Stimulated activated CD4-positive, alpha-beta T cell treated with anti-CD3 and anti-CD28 coated beads, Interleukin-4, amount 100 ng/mL, for 4 hours (primary cell): ENCODE measurements at places on chromosomes 2 and 18.

GRCh38 chr2:108074150-108074549, 87.8 kb downstream of the SLC5A7 start:
- DNase-seq: no peak

- DNase-seq: no peak
Measured at GRCh38 chr2:201661366-201661765, 18.1 kb upstream of the TMEM237 start.

DNA sequence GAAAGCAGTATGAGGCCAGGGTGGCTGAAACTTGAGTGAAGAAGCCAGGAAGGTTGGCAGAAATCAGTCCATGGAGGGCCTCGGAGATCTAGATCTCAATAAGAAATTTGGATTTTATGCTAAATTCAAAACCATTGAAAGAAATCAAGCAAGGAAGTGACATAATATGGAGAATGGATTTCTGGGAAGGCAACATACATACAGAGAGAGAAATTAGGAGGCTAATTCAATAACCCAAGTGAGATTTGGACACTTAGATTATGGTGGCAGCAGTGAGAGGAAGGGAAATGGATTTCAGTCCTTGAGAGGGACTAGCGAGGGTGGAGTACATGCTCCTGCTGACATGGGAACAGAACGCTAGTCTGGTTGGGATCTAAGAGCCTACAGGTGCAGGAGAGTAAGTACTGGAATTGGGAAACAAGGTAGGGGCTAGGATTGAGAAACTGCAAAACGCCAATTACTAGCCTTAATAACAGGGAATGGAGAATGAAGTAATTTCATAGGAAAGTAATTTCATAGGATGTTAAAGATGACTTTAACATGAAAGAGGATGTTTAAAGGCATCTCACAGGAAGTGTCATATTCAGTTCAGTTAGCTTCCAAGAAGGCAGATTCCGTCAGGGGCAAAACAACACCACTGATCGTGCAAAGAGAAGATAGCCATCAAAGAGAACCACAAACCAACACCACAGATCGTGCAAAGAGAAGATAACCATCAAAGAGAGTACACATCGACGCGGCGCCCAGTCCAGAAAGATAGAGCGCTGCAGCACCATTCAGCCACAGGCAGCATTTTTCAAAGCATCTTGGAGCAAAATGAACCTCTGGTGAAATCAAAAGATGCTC, 27.2 kb downstream of the CDKL4 start:
- DNase-seq: peak; percentile 50

DNA sequence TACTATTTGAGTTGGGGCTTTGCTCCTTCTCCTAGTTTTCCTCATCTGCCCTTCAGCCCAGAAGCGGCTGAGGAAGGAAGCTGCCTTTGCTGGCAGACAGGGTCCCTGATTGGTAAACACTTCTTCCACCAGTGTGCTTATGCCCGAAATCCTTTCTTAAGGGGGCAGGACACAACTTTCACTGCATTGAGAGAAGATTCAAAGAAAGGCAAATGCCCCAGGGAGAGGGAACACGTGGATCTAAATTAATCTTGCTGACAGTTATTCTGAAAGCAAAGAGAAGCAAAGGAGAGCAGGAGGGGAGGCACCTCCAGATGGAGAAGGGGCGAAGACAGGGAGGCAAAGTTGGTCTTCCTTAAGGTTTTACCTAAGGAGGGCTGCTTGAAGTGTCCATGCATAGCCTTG, 92.1 kb upstream of the EFEMP1 start:
- DNase-seq: no peak

DNA sequence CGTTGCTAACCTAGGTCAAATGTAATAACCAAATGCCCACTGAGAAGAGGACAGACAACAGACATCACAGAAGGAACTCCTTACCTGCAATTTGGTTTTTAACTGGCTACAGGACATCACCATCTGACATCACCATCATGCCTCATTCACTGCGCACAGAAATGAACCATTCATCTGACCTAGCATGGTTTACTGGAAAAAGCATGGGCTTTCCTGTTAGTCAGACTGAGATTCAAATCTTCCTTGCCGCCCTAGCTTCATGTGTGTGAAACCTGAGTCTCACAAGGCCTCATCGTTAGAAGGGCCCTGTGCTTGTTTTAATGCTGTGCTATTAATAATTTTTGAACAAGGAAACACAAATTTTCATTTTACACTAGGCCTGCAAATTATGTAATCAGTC, 1.1 kb upstream of the HIBCH start:
- DNase-seq: peak; percentile 17

DNA sequence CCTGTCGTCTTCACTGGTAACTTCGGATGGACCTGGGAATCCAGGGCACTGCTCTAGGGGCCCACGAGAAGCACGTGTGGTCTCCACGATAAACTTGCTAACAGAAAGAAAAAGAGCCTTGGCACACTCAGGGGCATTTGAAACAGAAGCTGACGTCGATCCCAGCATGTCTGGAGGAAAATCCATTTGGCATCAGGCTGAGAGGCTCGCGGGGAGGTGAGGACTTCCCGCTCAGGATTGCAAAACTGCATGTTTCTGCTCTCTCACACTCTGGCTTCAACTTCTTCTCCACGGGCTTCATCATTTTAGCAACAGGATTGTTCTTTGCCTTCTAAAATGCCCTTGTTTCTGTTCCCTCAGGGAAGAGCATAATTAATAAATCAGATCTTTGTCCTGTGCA, 181.7 kb upstream of the COPS8 start:
- DNase-seq: no peak

GRCh38 chr2:71811157-71811556, 336.5 kb downstream of the CYP26B1 start:
- DNase-seq: no peak

DNA sequence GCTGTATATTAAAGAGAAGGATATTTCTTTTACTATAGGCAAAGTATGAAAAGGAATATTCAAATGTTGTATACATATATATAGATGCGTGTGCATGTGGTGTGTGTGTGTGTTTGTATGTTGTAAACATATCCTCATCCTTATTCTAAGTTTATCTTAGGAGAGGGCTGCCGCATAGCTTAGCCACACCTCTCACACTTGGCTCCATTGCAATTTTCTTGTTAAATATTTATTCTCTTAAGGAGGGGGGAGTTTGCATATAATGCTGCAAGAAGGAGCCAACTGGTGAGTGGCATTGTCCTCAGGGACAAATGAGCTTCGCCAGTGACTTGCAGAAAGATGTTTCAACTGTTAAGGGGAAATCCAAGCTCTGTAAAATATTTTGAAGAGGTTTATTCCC, 360.1 kb upstream of the RND3 start:
- no peak for DNase-seq

GRCh38 chr2:17816396-17817245, at the start of gene MSGN1:
Gene MSGN1 (plus strand): TSS chr2:17816460. CDS start chr2:17816519, 59 bp downstream.
- no peak for DNase-seq

DNA sequence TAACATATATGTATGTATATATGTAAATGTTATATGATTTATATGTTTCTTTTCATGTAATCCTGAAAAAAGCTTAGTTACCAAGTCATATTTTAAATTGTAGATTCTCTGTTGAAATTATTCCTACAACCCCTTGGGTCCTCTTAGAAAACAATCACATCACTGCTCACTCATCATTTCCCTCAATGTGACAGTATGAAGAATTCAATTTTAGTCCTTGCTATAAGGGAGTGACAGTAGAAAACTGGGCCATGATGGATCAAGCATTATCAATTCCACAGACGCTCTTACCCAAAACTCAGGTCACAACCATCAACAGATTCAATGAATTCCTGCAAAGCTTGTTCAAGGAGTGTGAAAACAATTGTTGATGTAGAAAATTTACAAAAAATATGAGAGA, 1389.5 kb upstream of the ACVR2A start:
- DNase-seq: no peak

DNA sequence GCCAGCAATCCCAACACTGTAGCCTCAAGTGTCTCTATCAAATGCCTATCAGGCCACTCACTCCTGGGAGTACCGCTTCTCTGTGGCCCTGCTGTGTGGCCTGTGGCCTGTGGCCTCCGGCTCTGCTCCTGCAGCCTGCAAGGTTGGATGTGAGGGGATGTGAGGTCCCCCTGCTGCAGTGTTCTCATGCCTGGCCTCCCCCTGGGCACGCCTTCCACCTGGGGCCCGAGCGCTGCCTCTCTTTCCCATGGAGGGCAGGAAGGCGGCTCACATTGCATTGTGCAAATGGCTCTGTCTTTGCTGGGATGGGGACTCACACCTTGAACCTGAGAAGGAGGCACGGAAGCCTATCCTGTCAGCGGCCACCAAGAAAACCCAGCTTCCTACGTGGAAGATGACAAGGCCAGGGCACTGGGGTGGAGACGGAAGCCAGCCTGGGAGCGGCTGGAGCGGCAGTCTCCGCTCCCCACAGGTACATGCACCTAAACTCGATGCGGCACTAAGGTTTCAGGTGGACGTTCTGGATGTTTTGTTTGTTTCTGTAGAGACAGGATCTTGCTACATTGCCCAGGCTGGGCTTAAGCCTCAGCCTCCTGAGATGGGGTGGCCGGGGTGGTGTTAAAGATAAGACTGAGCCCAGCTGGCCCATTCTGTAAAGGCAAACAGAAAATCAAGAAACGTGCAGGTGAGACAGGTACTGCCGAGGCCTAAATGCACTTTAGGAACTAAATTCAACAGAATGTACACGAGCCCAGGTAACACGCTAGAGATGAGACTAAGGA, 140.1 kb downstream of the HDAC4 start:
- no peak for DNase-seq

DNA sequence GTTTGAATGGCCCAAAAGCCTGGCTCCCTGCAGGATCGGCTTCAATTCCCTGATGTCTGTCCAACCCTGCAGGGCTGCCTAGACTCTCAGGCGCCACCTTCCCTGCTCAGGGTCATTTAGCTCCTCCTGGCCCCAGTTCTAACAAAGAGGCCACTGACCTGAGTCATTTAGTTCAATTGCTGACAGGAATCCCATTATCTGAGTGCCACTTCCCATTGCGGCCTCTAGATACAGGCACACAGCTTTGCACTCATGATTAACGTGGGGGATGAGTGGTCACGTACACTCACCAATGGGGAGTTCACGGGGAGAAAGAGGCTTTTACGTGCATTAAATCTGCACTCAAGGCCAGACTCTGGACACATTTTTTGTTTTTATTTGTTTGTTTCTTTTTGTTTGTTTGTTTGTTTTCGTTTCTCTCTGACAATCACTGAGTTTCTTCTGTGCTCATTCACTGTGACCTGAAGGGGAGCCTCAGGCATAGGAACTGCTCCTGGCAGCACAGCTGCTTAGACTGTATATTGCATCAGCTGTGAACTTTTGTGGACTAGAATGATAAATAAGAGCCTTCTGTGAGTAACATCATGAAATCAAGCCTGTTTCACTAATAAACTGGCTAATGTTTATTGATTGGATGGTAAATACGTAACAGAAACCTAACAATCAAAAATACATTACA, 118.9 kb upstream of the CTNNA2 start:
- no peak for DNase-seq
